ENCODE measurements at places on chromosomes 3 and 15. TPM values are rescaled to one million over a fixed set of nuclear protein-coding genes. Genes with fewer than 3 reads are reported as not detected.
A peak's percentile ranks its signal among the peaks of the same experiment; 100 is the strongest.

GRCh38 chr3:37124435-37124834, 49.9 kb downstream of the LRRFIP2 start:
- H3K27ac ChIP-seq: no peak overlapping the region
- no peaks in the 10 kb centered on the region for H3K27me3 ChIP-seq
- H3K4me1 ChIP-seq: no peaks in the 10 kb centered on the region
- DNase-seq: no peak
- H3K4me3 ChIP-seq: no peak overlapping the region

DNA sequence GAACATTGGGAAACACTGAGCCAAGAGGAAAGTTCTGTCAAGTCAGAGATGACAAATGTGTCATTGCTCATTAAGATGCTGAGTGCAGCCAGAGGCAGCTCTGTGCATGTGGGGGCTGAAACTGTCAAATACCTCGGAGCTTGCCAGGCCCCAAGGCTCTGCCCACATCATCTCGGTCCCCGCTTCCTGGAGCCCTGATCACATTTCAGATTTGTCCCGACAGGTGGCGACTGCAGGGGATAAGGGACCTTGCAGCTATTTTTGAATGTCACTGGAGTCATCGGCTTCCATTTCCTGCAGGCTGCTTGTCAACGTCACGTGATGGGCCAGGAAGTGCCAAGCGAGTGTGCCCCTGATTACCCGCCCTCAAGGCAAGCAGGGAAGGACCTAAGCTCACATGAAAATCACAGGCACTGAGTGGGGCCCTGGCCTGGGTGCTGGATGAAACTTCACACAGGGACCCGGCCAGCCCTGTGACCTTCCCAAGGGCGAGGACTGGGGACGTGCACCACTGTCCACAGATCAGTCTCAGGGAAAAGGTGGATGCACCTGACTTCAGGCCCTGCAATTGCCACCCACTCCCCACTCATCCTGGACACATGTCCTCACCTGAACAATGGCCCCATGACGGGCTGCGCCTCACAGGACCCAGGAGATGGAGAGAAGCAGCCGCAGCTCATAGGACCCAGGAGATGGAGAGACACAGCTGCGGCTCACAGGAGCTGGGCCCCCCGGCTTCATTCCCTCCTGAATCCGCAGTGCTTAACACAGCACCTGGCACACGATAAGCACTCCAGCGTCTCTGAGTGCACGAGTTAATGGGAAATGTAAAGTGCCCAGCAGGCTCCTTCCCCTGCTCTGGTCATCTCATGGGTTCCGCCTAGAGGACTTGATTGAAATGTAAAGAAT, 73.4 kb downstream of the NUP210 start:
- peaks cover 44% of the 10 kb centered on the region for H3K36me3 ChIP-seq
- peaks cover 73% of the 10 kb centered on the region for H3K4me1 ChIP-seq
- peak; percentile 58 for DNase-seq
- H3K4me3 ChIP-seq: peak overlapping the region; percentile 59

GRCh38 chr3:70889162-70890019, 577.0 kb upstream of the MDFIC2 start:
- H3K27ac ChIP-seq: no peak overlapping the region
- H3K4me1 ChIP-seq: no peaks in the 10 kb centered on the region
- H3K36me3 ChIP-seq: no peaks in the 10 kb centered on the region
- H3K27me3 ChIP-seq: no peaks in the 10 kb centered on the region

GRCh38 chr3:155316426-155316825, 22.9 kb upstream of the STRIT1 start:
- no peak for DNase-seq
- no peak overlapping the region for H3K27ac ChIP-seq

Gene KNG1
- total RNA-seq: 0.34 TPM

Measured in WTC11 (cell line).